Stimulated activated CD4-positive, alpha-beta T cell treated with anti-CD3 and anti-CD28 coated beads, Interleukin-4, amount 100 ng/mL, for 4 hours (primary cell): ENCODE measurements at places on chromosomes 13 and 19.

DNA sequence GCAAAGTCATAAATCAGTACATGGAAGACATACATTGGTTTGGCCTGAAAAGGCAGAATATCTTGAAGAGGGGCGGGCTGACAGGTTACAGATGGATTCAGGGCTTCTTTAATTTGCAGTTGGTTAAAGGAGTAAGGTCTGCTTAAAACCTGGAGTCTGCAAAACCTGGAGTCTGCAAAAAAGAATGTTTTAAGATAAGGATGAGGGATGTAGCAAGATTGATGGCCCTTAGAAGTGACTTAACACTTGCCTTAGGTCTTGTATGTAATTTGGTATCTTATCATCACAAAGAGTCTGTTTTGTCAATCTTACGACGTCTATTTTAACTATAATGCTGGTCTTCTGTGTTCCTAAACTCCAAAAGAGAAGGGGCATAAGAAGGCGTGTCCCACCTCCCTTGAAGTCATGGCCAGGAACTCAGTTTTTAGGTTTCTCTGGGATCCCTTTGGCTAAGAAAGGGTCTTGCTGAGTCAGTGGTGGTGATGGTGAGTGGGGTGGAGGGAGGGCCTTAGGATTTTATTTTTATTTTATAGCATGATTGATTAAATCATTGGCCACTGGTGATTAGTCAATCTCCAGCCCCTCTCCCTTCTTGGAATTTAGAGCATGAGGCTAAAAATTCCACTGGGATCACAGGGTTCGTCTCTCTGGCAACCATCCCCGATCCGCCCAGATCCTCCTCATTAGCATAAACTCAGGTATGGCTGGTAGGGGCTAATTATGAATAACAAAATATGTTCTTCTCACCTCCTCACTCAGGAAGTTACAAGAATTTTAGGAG lies 10.1 kb upstream of the HAS1 start:
- DNase-seq, result no peak

DNA sequence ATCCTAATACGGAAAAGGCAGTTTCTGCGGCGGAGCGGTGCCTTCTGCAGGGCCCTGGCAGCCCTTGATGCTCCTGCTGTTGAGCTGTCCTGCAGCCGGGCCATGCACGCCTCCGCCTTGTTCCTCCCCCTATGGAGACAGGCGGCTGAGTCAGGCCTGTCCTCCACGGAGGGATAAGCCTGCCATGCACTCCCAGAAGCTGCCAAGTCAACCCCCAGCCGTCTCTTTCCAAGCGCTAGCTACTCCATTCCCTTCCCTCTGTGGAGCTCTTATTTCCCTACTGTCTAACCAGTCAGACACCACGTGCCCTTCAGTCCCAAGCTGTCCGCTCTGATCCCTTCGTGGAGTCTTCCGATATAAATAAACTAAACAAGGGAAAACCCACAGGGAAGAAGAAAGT lies 197.0 kb downstream of the COL4A1 start:
- DNase-seq, result no peak

GRCh38 chr13:30477346-30478195 lies 11.8 kb upstream of the HMGB1 start:
- no peak for DNase-seq

GRCh38 chr13:110684388-110685056 lies 21.4 kb downstream of the CARS2 start:
- DNase-seq, result no peak

DNA sequence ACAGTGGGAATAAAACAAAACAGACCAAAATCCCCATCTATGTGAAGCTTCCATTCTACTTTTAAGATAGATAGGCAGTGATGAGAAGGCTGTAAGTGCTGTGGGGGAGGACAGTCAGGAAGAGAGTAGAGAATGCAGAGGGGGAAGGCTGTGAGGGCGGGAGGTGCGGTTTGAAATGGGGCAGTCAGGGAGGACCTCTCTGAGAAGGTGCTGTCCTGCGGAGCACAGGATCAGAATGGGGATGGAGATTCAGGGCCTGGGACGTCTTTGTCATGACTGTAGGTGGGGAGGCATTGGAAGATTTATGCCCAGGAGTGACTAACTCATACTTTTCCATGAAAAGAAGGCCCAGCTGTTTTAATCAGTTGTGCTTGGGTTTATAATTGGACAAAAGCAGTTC lies 3.9 kb upstream of the GPR183 start:
- no peak for DNase-seq

DNA sequence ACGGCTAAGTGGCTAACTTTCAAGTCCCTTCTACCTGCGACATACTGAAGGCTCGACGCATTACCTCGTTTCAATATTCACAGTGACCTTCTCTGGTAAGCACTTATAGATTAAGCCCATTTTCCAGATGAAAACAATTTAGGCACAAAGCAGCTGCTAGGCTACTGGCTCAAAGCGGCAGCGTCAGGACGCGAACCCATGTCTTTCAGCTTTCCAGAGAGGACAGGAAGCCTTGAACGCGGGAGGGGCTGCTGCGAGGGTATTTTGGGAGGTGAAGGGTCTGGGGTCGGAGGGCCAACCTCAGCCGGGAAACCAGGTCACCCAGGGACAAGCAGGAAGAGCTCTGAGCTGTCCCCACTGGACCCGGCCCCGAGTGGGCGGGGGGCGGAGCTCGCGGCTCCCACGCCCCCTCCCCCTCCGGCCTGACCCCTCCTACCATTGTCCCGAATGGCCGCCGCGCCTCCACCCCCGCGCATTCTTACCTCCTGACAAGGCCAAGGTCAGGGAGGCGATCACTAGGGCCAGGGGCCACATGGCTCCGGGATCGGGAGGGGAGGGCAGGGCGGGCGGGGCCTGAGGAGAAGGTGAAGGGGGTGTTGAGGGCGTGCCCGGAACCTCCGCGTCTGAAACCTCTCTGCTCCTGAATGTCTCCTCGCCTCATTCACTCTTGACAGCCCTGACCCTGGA lies at the start of gene KLK13:
Gene KLK13 (minus strand): TSS at position 559 of the 687 bp plus-strand sequence. CDS start 25 bp downstream, at position 534.
- no peak for DNase-seq

- DNase-seq, result no peak
These were observed 3.0 kb upstream of the KMT2B start for GRCh38 chr19:35714601-35715354.

- no peak for DNase-seq
These were observed 65.4 kb upstream of the WDFY2 start for GRCh38 chr13:51518827-51519226.

DNA sequence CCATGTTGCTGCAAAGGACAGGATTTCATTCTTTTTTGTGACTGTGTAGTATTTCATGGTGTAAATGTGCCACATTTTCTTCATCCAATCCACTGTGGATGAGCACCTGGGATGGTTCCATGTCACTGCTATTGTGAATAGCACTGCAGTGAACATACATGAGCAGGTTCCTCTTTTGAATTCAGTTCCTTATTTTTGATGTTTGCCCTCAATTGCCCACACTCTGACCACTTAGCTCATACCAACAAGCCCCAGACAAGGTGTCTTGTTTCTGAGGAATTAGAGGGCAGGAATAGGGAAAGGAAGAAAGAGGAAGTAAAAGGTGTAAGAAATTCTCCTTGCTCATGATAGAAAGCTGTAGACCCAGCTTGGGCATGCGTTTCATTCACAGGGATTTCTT lies 244.2 kb upstream of the ZNF507 start:
- no peak for DNase-seq

DNA sequence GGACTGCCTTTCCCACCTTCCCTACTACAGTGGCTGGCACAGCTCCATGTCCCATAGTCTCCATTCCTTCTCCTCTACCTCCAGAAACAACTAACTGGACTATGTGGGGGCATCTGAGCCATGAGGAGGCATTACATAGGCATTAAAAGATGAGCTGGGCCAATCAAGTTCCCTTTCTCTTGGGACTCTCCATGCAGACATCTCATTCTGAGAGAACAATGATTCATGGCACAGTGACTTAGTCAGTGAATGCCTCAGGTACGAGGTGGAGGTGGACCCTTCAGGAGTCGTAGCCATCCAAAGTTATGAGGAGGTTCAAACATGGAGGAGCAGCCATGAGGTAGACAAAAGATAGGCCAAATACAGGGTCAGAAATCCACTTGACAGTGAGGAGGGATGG lies 70.0 kb downstream of the GPC6 start:
- no peak for DNase-seq

- DNase-seq, result no peak
These were observed 46.0 kb downstream of the TNFRSF19 start for GRCh38 chr13:23616228-23616627.

GRCh38 chr13:113639616-113640262 lies 18.3 kb downstream of the ATP4B start:
- no peak for DNase-seq

- no peak for DNase-seq
These were observed 459.4 kb downstream of the FOXO1 start for GRCh38 chr13:40207001-40207478.

DNA sequence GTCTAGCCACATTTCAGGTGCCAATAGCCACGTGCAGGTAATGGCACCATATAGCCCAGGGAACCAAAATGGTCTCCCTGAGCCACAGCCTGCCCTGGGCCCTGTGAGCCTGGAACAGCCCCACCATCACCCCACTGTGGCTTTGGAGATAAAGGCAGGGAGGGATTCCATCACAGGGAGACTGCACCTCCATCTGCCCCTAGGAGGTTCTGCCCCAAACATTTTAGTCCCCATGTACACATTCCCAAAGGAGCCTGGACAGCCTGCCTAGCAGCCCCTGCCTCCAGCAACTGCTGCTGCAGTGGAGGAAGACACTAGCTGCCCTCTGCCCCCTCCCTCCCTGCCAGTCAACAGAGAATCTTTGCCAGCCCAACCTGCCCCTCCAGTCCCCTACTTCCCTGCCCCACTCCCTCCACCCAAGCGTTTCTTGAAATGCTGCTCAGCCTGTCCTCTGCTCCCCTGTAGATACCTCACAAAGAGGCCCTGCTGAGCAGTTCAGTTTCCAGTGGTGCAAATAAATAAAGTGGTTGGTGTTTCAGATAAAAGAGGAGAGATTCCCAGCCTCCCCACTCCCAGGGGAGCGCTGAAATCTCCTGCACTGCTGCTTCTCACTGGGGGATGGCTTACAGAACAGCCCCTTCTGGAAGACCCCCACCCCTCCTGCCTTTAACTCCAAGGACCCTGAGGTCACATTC lies 921.8 kb downstream of the UQCRFS1 start:
- DNase-seq, result no peak

- no peak for DNase-seq
These were observed 66.0 kb downstream of the TEX26 start for GRCh38 chr13:30998136-30999088.

DNA sequence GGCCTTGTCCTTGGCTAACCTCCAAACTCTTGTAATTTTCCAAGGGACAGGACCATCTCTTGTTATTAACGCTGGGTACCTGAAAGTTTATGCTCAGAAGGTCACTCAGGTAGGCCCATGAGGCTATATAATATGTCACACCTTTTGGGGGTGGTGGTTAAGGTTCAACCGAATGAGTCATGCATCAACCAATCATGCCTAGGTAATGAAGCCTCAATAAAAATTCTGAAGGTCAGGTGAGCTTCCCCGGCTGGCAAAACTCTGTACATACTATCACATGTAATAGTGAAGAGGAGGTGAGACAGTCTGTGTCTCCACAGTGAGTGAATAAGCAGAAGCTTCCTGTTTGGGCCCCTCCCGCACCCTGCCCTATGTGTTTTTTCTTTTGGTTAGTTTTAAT lies 424.9 kb downstream of the PCDH17 start:
- no peak for DNase-seq

GRCh38 chr13:99800011-99800410 lies 171.6 kb downstream of the ZIC5 start:
- no peak for DNase-seq

DNA sequence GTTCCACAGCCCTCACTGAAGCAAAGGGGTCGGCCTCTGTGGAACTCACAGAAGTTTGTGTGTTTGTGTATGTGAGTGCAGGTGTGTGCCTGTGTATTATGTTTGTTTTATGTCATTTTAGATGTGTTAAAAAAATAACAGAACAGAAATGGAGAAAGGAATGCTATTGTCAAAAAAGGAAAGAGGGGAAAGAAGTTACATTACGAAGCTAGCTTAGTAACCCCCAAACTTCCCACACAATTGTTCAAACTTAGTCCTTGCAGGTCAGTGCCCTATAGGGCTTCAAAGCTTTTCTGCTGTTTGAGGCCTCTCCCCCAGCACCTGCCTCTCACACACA lies 1505.6 kb upstream of the SLC10A2 start:
- DNase-seq, result no peak

DNA sequence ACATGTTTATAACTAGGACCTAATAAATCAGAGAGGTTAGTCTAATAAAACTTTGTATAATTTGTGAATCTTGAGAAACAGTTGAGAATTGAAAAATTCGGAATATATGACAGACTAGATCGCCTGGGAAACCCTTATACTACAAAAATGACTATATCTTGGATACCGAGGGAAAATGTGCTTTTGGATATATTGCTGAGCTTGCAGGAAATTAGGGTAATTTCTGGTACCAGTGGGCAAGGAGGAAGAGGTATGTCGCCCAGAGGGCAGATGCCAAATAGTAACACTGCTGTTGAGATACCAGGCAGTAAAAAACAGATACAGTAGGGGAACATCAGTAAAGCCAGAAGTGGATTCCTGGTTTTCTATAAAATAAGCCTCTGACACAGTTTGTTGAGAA lies 17.3 kb downstream of the MPHOSPH8 start:
- no peak for DNase-seq

- DNase-seq, result no peak
These were observed 75.3 kb downstream of the TEX29 start for GRCh38 chr13:111395511-111396393.

DNA sequence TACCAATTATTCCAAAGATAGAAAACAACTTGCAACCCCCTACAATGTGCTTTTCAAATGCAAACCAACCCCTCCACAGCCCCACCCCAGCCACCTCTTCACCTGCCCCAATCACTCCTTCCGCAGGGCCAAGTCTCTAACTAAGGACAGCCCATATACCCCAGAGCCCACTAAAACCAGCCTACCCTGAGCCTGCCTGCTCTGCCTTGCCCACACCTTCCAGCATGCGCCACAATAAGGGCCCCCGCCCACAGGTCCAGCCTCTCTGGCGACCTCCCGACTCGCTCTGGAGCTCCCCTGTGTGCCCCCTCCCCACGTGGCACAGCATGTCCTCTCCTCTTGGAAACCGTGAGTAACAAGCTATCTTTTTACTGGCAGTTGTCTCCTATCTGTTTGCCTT lies 42.8 kb upstream of the MEDAG start:
- DNase-seq, result no peak

- DNase-seq, result peak; percentile 44
These were observed 899 bp downstream of the GIPC3 start for GRCh38 chr19:3586127-3586626.

GRCh38 chr13:77583581-77583980 lies 48.1 kb downstream of the SCEL start:
- DNase-seq, result no peak

DNA sequence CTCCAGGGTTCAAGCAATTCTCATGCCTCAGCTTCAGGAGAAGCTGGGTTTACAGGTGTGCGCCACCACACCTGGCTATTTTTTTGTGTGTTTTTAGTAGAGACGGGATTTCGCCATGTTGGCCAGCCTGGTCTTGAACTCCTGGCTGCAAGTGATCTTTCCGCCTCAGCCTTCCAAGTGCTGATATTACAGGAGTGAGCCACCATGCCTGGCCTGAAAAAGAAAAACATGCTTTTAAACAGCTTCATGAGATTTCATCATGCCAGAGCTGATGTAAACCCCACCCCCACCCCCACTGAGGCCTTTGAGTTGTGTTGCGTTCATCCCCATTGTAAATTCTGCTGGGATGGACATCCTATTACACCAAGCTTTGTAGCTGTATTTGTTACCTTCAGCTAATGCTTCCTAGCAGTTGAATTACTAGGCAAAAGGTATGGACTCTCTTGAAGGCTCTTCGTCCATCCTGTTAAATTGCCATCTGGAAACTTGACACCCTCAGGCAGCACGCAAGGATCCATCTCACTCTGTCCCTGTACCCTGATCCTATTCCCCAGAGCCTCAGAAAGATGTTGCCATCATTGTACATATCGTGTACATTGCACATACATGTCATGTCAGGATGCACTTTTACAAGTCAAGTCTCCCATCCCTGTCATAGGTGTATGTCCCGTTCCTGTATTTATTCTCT lies 47.3 kb downstream of the NFIX start:
- DNase-seq, result no peak
